ENCODE measurements at places on chromosomes 4 and X.

- no peak for DNase-seq
Measured at GRCh38 chr4:42855779-42856178, 36.7 kb upstream of the GRXCR1 start.

DNA sequence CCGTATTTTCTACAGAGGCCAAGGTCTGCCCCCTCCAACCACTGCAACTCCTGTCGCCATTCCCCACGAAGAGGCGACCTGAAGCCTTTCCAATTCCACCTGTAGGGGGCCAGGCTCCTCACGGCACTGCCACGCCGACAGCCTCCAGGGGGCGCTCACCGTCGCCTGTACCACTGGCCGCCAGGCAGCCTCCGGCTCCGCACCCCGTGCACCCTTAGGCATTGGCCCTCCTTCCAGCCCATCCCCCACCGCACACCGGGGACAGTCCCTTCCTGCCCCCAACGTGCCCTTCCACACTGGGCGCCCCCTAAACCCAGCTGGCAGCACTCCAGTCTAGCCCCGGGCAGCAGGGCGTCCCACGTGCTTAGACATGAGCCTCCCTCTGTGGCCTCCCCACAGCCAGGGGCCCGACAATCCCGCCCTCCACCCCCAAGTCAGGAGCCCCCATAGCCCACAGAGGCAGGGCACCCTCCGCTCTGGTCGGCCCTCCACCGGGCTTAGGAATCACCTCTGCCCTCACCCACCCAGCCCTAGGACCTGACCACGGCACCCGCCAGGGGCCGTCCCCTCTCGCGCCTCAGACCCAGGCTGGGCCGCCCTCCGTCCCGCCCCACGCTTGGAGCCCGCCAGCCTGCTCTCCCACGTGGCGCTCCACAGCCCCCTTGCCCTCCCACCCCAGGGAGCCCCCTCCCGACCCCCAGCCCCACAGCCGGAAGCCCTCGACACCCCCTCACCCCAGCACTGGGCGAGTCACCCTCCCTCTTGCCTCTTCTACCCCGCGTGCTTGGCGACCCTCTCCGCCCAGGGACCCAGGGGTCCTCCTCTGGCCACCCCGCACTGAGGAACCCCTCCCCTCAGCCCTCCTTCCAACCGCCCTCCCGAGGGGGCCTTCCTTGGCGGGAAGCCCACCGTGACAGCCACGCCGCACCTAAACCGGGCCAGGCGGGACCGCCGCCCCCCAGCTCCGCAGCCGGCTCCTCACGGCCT lies 711 bp downstream of the PNMA6E start:
- peak; percentile 11 for DNase-seq

- peak; percentile 34 for DNase-seq
Measured at GRCh38 chr4:78551420-78552351, at the start of gene ANXA3. Gene ANXA3 (plus strand): TSS chr4:78551770. CDS start chr4:78554474, 2,704 bp downstream.

DNA sequence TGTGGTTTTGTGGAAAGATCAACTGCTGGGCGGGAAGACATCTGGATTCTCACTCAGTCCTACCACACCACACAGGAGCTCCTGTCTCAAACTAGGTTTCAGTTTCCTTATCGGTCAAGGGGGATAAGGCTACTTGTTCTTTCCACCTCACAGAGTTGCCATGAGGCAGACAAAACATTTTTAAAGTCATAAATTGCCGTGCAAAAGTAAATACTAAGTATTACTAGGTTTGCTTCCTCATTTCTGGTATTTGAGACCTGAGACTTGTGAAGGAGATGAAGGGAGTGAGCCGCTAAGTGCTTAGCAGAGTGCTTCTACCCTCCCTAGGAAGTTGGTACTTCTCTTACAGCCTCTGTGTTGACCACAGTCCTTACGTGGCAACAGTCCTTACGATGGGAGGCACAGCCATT lies 1.5 kb downstream of the LAP3 start:
- no peak for DNase-seq

GRCh38 chr4:118287711-118288451 lies 64.9 kb downstream of the PRSS12 start:
- DNase-seq: no peak

DNA sequence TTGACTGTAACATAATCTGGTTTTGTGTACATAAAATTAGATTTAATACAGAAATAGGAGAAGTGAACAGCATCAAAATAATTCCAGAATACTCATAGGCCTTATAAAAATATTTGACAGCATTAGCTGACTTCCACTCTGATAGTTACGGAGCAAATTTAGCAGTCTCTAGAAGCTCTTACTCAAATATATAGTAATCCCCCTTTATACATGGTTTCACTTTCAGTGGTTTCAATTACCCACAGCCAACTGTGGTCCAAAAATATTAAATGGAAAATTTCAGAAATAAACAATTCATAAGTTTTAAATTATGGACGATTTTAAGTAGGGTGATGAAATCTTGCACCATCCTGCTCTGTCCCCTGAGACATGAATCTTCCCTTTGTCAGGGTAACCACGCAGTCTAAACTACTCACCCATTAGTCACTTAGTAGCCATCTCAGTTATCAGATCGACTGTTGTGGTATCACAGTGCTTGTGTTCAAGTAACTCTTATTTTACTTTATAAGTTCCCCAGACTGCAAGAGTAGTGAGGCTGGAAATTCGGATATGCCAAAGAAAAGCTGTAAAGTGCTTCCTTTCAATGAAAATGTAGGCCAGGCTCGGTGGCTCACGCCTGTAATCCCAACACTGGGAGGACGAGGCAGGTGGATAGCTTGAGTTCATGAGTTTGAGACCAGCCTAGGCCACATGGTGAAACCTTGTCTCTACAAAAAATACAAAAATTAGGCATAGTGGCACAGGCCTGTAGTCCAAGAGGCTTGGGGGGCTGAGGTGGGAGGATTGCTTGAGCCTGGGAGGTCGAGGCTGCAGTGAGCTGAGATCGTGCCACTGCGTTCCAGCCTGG lies 17.2 kb upstream of the RTL9 start:
- DNase-seq: no peak

GRCh38 chr4:20652226-20652885 lies 47.9 kb upstream of the PACRGL start:
- DNase-seq: no peak

DNA sequence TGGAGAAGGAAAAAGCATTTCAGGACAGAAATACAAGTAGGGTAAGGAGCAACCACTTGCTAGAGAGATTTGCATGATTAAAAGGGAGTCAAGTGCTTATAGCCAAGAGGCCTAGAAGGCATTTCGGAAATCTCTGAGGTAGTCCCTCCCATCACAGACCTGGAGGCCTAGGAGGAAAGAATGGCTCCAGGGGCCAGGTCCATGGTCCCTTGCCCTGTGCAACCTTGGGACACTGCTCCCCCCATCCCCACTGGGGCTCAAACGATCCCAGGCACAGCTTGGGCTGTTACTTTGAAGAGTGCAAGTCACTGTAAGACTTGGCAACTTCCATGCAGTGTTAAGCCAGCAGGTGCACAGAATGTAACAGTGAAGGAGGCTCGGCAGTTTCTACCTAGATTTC lies 51.2 kb upstream of the FBXW7 start:
- no peak for DNase-seq

- no peak for DNase-seq
Measured at GRCh38 chr4:4888695-4889094, 29.2 kb downstream of the MSX1 start.

DNA sequence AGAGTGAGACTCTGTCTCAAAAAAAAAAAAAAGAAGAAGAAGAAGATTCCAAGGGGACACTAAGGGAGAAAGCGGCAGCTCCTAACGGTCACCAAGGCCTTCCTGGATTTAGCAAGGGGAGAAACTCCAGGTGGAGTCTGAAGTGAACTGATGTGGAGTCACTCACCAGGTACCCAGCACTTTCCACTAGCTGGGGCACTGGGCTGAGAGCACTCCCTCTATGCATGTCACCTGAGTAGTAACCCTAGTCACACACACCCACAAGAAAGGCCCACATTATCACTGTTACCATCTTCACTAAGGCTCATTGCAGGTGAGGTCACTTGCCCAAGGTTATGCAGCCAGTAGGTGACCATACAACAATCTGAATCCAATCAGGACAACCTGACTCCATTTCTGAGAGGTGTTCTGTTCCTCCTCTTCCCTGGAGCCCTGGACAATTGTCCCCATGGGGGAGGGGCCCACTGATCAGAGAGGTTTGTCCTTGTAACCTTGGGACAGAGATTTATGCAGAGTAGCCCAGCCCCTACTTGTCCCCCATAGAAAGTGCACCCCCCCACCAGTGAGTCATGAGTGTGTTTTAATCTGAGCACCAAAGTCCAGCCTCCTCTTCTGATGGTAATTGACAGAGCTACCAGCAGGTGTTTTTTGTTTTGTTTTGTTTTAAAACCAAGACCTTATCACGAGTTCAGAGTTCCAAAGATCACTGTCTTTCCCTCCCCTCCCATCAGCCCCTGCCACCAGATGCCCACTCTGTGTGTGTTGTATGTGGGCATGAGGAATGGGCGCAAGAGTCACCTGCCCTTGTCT lies 5.9 kb upstream of the SASH3 start:
- no peak for DNase-seq

- no peak for DNase-seq
Measured at GRCh38 chrX:115068896-115069295, 51.5 kb upstream of the IL13RA2 start.

DNA sequence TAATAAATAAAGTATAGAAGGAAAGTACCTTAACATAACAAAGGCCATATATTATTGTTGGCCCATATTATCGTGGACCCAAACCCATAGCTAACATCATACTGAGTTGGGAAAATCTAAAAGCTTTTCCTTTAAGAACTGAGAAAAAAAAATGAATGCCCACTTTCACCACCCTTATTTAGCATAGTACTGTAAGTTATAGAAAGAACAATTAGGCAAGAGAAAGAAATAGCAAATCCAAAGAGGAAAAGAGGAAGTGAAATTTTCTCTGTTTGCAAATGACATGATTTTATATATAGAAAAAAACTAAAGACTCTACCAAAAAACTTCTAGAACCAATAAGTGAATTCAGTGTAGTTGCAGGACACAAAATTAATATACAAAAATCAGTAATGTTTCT lies 1854.6 kb downstream of the PCDH7 start:
- no peak for DNase-seq

DNA sequence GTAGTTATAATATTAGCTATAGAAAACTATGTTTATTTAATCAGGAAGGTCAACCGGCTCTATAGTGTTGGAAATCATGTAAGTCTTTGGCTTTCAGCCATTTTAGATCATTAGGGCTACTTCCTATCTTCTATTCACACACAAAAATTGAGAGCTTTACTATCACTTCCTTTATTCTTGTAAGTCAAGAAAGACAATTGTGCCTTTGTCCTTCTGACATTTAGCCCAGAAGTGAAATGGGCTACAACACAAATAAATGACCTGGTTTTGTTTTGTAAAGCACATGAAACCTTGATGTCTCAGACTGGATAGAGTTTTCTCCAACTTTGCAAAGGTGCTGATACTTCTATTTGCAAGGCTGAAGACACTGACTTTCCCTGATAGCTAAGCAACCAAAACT lies 122.4 kb upstream of the ACSL4 start:
- DNase-seq: no peak

Data from NCI-H526 treated with DMSO at 0.1 percent for 48 hours (cell line).